ENCODE measurements at places on chromosomes 7 and 10. TPM values are rescaled to one million over a fixed set of nuclear protein-coding genes. Genes with fewer than 3 reads are reported as not detected.

Gene FMC1
- total RNA-seq = 12.1 TPM

Gene PKD2L1
- 0.20 TPM for total RNA-seq

Gene AGMO
- 33.0 TPM for total RNA-seq

Gene SPDYE6
- total RNA-seq = not detected

Gene ENKUR
- total RNA-seq = 0.48 TPM

Gene IRF5
- total RNA-seq = 5.0 TPM

Gene GIMAP7
- 4.4 TPM for total RNA-seq

Gene IL6
- not detected for total RNA-seq

Gene DLX6
- not detected for total RNA-seq

All from left lobe of liver (tissue), 2 donors.